ENCODE measurements at places on chromosomes 7 and 10.

DNA sequence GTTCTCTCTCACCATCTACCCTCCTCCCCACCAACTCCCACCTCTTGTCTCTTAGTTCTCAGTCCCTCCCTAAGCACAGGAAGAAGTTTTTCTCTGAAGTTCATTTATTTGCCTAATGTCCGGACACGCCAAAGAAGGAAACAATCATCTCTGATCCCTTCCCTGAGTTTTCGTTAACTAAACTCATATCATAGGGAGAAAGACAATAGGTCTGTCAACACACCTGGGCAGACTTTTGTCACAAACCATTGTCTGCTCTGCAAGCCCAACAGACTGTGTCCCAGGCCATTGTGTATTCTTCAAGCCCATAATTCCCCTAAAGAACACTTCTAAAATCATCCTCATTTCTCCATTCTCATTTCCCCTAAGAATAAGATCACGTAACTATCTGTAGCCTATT lies 691.0 kb upstream of the MBL2 start:
- DNase-seq: no peak

- DNase-seq: no peak
Observed at GRCh38 chr10:100468322-100468721, 5.5 kb downstream of the WNT8B start.

DNA sequence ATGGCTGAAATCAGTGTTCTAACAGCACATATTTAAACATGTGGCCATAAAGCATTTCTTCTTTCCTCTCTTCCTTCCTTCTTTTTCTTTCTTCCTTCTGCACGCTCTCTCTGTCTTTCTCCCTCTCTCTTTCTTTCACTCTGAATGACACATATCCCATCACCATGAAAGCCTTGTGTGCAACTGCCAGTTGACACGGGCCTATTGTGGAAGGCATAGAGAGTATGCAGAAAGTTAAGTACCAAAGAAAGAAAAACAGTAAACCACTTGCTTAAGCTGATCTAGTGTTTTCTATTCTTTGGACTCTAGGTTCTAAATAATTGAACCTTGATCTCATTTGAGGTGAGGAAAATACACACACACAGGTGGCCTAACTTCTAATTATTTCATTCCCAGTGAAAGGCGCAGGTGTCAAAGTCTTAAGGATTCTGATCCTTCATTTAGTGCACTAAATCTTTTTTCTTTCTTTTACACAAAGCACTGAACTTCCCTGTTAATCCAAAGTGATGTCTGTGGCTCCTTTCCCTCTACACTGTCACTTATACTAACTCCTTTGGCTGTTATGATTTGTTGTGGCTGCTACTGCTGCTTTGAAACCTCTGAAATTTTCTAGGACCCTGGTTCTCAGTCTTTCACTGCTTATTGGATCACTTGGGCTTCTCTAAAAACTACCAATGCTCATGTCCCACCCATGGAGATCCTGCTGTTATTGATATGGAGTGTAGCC lies 17.7 kb downstream of the DKK1 start:
- DNase-seq: no peak

- DNase-seq: no peak
Observed at GRCh38 chr10:44813201-44813600, 97.9 kb upstream of the TMEM72 start.
